ENCODE measurements at places on chromosomes 5 and 9. TPM values are rescaled to one million over a fixed set of nuclear protein-coding genes. Genes with fewer than 3 reads are reported as not detected.

The PIP5K1B gene
- not detected for total RNA-seq

The GALNT10 gene
- 66.2 TPM for total RNA-seq

The ENTREP1 gene
- total RNA-seq = not detected

The PTPRD gene
- total RNA-seq = 2.2 TPM

The IL7R gene
- 12.0 TPM for total RNA-seq

The IRGM gene
- total RNA-seq = not detected

The KCNN2 gene
- under 0.01 TPM for total RNA-seq

The SUSD3 gene
- not detected for total RNA-seq

The ZDHHC11 gene
- 0.73 TPM for total RNA-seq

The RNF145 gene
- total RNA-seq = 38.6 TPM

All from hair follicle dermal papilla cell (primary cell).